A549 treated with GW870086 at 1 μM for 4 hours (cell line): ENCODE measurements at places on chromosomes 13 and 19. TPM values are rescaled to one million over a fixed set of nuclear protein-coding genes. Genes with fewer than 3 reads are reported as not detected.

The TDRD12 gene
- total RNA-seq = 0.09 to 0.21 TPM (median 0.17 TPM) in 4 of 5 replicates, not detected in the other

The ADGRL1 gene
- total RNA-seq = 3.4 to 6.2 TPM (median 4.8 TPM) in 5 replicates

The SLC10A2 gene
- not detected in 5 replicates for total RNA-seq

The ATCAY gene
- total RNA-seq = 0.05 to 0.43 TPM (median 0.13 TPM) in 5 replicates

The FDX2 gene
- 22.7 to 31.5 TPM (median 31.3 TPM) in 5 replicates for total RNA-seq

The ZNF112 gene
- total RNA-seq = 1.8 to 2.7 TPM (median 2.4 TPM) in 5 replicates

The DACT3 gene
- 0.15 to 0.26 TPM (median 0.22 TPM) in 5 replicates for total RNA-seq

The C19orf73 gene
- total RNA-seq = 1.5 to 2.5 TPM (median 1.6 TPM) in 5 replicates

The CGB3 gene
- 0.38 TPM in 1 of 5 replicates, not detected in the others for total RNA-seq

The ZNF681 gene
- not detected in 5 replicates for total RNA-seq

The KCNRG gene
- total RNA-seq = 0.50 to 0.86 TPM (median 0.62 TPM) in 5 replicates

The ZNF442 gene
- total RNA-seq = not detected in 5 replicates

The DAND5 gene
- total RNA-seq = 0.07 to 0.32 TPM (median 0.10 TPM) in 4 of 5 replicates, not detected in the other

The ARHGAP33 gene
- total RNA-seq = 4.1 to 8.6 TPM (median 6.0 TPM) in 5 replicates

The ZNF726 gene
- total RNA-seq = 0.31 to 1.0 TPM (median 0.34 TPM) in 5 replicates

The TGFBR3L gene
- total RNA-seq = 1.1 to 2.2 TPM (median 1.9 TPM) in 5 replicates

The LILRA1 gene
- not detected in 5 replicates for total RNA-seq

The NALCN gene
- total RNA-seq = 3.2 to 4.5 TPM (median 4.3 TPM) in 5 replicates

The ZNF749 gene
- total RNA-seq = 14.1 to 17.2 TPM (median 14.4 TPM) in 5 replicates

The RAB3A gene
- total RNA-seq = 0.55 to 1.1 TPM (median 0.61 TPM) in 5 replicates

The KIR3DL1 gene
- not detected in 5 replicates for total RNA-seq

The PRR22 gene
- 1.3 to 3.4 TPM (median 2.9 TPM) in 5 replicates for total RNA-seq

The CD177 gene
- total RNA-seq = 0.06 to 0.11 TPM (median 0.09 TPM) in 4 of 5 replicates, not detected in the other

The JAK3 gene
- 0.18 to 0.34 TPM (median 0.22 TPM) in 5 replicates for total RNA-seq

The ZSCAN4 gene
- total RNA-seq = not detected in 5 replicates

The IRGC gene
- not detected in 5 replicates for total RNA-seq

The CEACAM21 gene
- not detected in 5 replicates for total RNA-seq

The OR7A5 gene
- total RNA-seq = not detected in 5 replicates

The EXOC3L2 gene
- total RNA-seq = 1.2 to 2.3 TPM (median 1.7 TPM) in 5 replicates

The ZGLP1 gene
- 1.1 to 2.2 TPM (median 1.9 TPM) in 5 replicates for total RNA-seq

The C1QTNF9 gene
- not detected in 5 replicates for total RNA-seq

The OR10H1 gene
- not detected in 5 replicates for total RNA-seq

The MED29 gene
- 72.5 to 75.5 TPM (median 74.8 TPM) in 5 replicates for total RNA-seq

The LGALS7 gene
- total RNA-seq = 1.3 TPM in 1 of 5 replicates, not detected in the others

The SYT5 gene
- total RNA-seq = 1.9 to 4.8 TPM (median 4.0 TPM) in 5 replicates
